NCI-H2081 (cell line): ENCODE measurements at places on chromosomes 2 and 18.

- DNase-seq, result no peak
Observed at GRCh38 chr2:28364610-28365009, 28.0 kb upstream of the FOSL2 start.

GRCh38 chr18:48317781-48318381, 91.3 kb downstream of the ZBTB7C start:
- DNase-seq, result no peak

DNA sequence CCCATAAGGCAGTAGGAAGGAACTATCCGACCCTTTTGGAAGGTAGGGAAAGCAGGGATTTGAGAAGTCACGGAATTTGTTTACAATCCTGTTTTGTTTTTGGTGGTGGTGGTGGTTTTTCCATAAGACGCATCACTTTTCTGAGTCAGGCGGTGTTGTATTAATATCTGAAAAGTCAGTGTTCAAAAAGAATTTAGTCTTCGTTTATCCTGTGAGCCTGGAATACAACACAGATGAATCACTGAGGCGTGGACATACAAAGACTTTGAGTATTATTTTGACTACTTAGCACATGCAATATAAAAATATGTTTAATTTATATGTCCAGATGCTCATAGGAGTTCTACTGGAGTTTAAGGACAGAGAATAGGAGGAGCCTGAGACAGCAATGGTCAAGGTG, 785 bp downstream of the ZNF892 start:
- DNase-seq, result no peak

DNA sequence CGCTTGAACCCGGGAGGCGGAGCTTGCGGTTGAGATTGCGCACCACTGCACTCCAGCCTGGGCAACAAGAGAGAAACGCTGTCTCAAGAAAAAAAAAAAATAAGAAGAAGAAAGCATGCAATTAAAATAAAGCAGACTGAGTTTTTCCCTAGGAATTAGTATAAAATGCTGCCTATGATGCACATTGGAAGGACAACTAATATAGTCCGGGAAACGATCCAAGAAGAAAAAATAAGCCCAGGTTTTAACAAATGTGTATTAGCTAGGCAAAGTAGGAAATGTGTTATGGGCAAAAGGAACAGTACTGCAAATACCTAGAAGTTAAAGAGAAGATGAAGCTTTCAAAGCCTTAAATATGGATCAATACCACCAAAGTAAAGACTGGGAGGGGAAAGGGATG, 64.0 kb downstream of the SPIRE1 start:
- no peak for DNase-seq

DNA sequence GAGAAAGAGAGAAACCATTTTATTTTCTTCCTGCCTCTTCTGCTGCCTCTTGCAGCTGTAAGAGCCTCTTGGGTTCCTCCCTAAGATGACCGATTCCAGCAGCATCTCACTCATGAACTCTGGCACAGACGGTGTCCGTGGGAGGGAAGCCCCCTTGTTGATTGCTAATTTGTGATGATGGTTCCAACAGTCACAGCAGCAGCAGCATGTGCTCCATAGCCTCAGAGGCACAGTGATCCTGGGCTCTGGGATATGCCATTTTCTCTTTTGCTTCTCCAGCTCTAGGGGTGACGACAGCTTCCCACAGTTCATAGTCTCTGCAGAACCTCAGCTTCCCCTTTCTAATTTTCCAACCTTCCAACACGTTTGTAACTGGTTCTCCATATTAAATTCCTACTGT, 324.2 kb upstream of the HS6ST1 start:
- DNase-seq, result no peak

- no peak for DNase-seq
Observed at GRCh38 chr2:74910245-74910644, 48.2 kb upstream of the POLE4 start.

DNA sequence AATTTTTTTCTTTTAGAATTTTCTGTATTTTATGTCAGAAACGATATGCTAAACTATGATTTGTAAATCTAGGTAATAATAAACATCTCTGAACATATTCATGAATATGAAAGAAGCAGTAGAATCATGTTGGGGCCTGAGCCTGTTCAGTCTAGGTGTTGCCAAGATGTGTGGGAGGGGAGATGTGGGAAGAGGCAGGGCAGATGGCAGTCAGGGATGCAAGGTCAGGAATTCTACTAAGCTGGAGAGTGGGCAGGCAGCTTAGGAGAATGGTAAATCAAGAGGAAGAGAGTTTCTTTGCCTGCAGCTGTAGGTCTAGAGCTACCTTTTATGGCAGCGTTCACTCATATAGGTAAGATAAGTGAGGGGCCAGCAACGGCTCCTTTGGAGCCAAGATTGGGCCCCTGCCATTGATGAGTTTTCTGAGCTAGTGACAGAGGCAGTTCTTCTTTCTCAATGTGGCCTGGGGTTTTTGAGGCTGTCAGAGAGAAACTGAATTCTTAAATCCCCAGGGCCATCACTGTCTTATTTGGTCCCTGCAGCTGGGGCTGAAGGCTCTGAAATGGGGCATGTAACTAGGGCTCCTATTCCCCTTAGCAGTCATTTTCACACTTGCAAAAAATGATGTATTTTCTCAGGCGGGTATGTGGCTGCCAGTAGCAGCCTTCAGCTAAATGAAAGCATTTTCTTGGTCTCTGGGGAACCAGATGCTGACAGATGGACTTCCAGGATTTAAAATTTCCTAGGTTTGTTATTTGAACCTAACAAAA, 232.8 kb downstream of the PIK3C3 start:
- no peak for DNase-seq

- DNase-seq, result no peak
Observed at GRCh38 chr2:119489232-119489952, 34.9 kb downstream of the SCTR start.

DNA sequence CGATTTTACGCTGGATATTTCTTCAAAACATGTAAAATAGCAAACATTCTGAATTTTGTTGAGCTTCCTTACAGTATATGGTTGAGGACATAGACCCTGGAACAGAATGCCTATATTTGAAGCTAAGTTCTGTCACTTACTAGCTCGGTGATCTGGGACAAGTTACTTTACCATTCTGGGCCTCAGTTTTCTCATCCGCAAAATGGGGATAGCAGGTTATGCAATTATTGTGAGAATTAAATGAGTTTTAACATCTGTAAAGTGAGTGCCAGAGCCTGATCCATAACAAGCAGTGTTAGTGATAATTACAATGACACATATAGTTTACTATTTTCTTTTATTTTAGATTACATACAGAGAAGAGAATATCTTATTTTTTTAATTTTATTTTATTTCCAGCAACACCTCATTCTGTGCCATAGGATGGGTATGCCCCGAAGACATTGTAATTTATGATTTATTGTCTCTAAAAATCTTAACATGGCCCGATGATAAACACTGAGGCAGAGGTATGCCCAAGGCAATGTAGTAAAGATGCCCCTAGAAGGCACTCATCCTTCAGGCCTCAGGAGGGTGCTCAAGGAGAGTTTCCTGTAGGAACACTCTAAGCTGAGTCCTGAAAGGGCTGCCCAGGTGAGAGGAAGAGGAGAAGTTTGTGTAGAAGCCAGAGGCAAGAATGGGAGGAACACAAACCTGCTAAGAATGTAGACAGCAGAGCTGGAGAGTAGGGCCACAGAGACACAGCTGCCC, 250.9 kb downstream of the BCL11A start:
- DNase-seq, result no peak

GRCh38 chr2:211611061-211611518, 927.5 kb downstream of the ERBB4 start:
- peak; percentile 5 for DNase-seq

- DNase-seq, result no peak
Observed at GRCh38 chr18:4016391-4017049, 438.6 kb downstream of the DLGAP1 start.

DNA sequence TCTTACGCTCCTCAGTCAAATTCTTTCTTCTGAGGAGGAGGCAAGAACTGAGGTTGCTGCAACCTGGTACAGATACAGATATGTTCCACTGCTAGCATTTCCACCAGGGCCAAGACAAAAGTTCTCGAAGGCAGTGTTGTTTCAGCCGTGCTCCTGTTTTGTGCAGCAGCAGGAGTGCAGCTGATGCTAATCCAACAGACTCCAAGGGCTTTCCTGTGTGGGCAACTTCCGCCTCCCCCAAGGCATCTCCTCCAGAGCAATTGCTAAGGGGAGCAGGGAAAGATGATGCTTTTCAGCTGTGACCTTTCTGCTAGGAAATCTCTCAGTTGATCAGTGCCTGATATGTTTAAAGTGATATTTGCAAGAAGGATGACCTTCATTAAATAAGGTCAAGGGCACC, 52.6 kb upstream of the DAPL1 start:
- no peak for DNase-seq
